DND-41 (cell line): ENCODE measurements at places on chromosomes 11 and 22.

DNA sequence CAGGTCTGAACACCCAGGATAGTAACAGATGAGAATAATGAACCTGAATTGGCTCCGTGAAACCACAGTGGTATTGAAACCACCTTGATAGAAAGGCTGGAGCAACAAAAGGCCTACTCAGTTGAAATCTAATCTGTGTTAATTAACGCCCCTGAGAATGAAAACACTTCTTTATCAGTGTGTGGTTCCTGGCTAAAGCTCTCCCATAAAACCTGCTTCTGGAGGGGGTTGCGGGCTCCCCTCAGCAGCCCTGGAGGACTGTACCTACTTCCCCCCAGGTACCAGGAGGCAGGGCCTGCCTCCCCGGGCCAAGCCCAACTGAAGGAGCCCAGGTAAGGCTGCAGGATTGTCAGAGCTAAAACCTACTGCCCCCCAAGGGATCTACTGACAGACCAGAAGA, 54.6 kb downstream of the PLEKHA7 start:
- no peak for DNase-seq

- no peak for DNase-seq
Measured at GRCh38 chr11:70268526-70268925, 2.0 kb upstream of the PPFIA1 start.

DNA sequence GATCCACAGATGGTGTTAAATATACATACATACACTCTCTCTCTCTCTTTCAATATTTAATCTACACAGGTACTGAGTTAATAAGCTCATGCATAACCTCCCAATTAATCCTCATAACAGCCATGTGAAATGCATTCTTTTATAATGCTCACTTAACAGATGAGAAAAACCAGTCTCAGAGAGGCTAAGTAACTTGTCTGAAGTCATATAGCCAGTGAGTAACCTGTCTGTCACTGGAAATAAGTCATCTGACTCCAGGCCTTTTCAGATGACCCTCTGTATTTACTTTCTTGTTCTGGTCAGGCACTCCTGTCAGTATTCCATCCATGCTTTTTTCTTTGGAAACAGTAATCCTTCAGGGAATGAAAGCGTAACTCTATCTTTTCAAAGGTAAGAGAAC, 594.0 kb upstream of the TENM4 start:
- no peak for DNase-seq

DNA sequence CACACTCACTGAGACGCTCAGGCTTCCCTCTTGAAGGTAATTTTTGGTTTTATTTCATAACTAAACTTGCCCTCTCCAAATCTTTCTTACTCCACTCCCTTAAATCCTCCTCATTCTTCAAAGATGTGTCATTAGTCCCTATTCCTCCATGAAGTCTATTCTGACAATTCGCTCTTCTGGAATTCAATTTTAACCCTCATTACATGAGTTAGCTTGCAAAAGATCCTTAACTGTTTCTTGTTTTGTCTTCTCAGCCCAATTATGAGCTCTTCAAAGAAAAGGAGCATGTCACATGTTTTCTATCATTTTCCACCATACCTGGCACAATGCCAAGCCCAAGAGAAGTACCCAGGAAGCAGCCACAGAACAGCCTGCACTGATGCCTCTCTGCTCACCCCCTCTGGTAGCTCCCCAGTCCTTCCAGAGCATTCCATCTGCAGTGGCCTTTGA, 13.0 kb downstream of the GALNT18 start:
- peak; percentile 11 for DNase-seq

DNA sequence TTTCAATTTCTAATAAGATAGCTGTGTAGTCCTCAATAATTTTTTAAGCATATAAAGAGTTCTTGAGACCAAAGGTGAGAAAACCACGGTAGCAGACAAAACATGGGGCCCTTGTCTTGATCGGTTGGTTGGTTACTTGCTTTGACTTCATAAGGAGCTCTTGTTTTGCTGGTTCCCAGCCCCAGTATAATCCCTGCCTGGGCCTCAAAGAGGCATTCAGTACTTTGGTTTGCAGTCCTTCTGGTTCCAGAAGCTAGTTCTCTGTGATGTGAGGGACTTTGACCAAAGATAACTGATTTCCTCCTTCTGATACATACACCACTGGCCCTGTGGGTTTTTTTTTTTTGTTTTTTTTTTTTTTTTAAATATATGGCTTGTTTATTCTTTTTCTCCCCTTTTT, 17.1 kb downstream of the MARK2 start:
- DNase-seq: peak; percentile 25

- no peak for DNase-seq
Measured at GRCh38 chr22:32999039-32999815, 59.0 kb downstream of the SYN3 start.

DNA sequence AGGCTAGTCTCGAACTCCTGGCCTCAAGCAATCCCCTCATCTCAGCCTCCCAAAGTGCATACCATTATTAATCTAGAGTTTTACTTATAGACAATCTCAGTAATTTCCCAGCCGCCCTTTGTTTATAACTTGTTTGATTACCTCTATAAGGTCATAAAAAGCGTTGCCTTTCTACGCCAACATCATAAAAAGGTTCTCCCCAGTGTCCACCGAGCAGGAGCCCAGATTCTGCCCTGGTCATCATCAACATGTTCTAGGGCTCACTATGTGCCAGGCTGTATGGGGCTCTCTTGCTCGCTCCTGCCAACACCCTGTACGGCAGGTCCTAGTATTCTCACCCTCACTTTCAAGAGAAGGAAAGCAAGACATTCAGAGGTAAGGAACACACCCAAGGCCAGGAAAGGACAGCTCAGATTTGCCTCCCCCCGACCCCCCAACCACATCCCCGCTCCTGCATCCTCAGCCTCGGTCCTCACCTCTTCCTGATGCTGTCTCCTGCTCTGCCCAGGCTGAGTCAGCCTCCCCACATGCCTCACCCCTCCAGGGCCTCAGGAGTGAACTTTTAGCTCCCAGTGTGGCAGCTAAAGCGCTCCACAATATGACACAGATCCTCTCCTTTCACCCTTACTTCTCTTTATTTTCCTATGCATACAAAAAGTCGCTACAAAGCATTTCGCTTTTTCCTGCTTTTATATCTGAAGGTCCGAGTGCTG, 14.3 kb downstream of the ARFGAP3 start:
- no peak for DNase-seq

DNA sequence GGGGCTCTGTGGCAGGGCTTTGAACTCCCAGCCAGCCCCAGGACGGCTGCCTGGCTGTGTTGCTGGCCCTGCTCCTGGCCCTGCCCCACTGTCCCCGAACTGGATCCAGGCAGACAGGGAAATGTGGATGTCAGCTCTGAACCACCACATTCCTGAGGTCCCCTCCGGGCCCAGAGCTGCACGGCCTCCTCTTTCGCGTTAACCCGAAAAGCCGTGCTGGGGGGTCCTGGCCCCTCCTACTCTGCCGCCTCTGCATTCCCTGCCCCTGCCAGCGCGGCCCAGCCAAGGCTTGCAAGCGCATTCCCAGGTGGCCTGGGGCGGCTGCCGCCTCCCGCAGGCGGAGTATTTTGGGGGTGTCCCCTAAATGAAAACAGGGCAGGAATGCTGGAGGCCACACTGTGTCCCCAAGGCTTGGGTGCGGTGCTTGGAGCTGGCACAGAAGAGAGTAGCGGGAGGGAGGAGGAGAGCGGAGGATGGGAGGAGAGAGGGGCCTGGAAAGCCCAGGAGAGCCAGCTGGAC, 5.4 kb downstream of the LINC01488 start:
- DNase-seq: no peak

GRCh38 chr11:102345904-102346303, 1.1 kb upstream of the BIRC2 start:
- DNase-seq: no peak

DNA sequence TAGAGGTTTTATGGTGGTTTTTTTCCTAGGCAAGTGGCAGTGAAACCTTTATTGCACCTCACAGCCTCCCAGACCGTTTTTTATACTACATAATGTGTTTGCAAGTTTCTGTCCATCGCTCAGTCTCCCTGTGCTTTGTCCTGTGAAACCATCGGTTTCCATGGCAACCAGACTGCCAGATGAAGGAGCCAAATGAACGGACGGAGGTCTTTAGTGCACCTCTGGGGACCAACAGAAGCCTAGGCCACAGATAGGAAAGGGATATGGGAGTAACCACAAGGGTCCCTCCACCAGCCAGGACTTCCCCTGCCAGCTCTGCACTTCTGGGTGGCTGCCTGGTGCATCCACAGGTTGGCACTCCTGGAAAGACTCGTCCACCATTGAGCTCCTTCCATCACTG, 165.0 kb downstream of the CHST1 start:
- DNase-seq: no peak

GRCh38 chr11:60657888-60658287, 41.5 kb upstream of the MS4A8 start:
- DNase-seq: no peak

DNA sequence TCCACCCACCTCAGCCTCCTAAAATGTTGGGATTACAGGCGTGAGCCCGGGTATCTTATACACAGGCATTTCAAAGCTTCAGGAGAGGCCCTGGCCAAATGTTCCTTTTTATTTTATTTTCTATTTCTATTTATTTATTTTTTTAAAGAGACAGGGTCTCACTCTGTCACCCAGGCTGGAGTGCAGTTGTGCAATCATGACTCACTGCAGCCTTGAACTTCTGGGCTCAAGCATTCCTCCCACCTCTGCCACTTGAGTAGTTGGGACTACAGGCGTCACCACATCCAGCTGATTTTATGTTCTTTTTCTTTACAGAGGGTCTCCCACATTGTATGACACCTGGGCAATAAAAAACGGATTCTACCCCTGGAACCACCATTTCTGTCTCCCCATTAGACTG, 71.2 kb downstream of the FBXO7 start:
- DNase-seq: no peak

DNA sequence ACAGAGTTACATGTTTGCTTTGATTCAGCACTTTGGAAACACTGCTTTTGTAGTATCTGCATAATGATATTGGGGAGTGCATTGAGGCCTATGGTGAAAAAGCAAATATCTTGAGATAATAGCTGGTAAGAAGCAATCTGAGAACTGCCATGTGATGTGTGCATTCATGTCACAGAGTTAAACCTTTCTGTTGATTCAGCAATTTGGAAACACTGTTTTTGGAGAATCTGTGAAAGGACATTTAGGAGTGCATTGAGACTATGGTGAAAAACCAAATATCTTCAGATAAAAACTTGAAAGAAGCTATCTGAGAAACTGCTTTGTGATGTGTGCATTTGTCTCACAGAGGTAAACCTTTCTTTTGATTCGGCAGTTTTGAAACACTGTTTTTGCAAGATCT, 346.8 kb downstream of the OR4C45 start:
- DNase-seq: no peak

DNA sequence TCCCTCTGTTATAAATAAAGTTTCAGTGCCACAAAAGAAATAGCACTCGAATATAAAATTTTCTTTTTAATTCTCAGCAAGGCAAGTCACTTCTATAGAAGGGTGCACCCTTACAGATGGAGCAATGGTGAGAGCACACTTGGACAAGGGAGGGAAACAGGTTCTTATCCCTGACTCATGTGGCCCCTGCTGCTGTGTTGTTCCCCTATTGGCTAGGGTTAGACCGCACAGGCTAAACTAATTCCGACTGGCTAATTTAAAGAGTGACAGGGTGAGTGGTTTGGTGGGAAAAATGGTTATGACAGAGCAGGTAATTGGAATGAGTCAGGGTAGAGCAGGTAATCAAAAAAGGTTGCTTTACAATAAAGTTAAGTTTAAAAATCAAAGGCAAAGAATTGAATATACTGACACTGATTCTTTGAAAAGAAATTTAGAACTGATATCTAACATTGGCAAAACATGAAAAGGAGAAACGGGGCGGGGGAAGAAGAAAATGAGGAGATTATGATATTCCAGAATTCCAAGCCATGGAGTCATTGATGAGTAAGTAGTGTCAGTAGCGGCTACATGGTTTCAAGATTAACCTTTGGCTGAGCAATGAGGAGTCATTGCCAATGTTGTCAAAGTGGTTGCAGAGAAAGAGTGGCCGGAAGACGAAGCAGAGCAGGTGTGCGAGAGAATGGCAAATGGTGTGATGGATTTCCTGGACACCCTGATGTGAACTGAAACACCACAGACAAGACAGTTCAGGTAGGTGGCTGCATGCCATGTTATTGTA, 48.4 kb upstream of the MRGPRX1 start:
- DNase-seq: no peak

GRCh38 chr11:64654958-64655541, 64.0 kb downstream of the SLC22A12 start:
- no peak for DNase-seq

GRCh38 chr11:2580061-2580421, 119.8 kb downstream of the KCNQ1OT1 start:
- DNase-seq: no peak

GRCh38 chr11:11148596-11148995, 204.5 kb downstream of the CSNK2A3 start:
- no peak for DNase-seq

GRCh38 chr22:30561402-30562189, 12.9 kb downstream of the GAL3ST1 start:
- no peak for DNase-seq

DNA sequence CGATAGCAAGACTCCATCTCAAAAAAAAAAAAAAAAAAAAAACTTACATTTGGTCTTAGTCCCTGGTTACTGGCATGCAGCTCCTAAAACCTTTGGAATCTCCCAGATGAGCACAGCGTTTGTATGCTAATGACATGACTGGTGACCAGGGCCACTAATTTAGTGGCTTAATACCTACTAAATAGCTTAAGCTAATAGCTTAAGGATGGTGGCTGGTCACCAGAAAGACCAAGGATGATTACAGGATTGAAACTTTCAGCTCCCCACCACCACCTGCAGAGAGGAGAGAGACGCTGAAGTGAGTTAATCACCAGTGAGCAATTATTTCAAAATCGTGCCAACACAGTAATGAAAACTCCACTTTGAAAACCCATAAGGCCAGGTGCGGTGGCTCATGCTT, 37.1 kb downstream of the DENND5A start:
- DNase-seq: no peak

- no peak for DNase-seq
Measured at GRCh38 chr22:43726322-43726721, 85.8 kb downstream of the EFCAB6 start.

GRCh38 chr11:95790933-95791708, 823 bp downstream of the CEP57 start:
- peak; percentile 68 for DNase-seq

DNA sequence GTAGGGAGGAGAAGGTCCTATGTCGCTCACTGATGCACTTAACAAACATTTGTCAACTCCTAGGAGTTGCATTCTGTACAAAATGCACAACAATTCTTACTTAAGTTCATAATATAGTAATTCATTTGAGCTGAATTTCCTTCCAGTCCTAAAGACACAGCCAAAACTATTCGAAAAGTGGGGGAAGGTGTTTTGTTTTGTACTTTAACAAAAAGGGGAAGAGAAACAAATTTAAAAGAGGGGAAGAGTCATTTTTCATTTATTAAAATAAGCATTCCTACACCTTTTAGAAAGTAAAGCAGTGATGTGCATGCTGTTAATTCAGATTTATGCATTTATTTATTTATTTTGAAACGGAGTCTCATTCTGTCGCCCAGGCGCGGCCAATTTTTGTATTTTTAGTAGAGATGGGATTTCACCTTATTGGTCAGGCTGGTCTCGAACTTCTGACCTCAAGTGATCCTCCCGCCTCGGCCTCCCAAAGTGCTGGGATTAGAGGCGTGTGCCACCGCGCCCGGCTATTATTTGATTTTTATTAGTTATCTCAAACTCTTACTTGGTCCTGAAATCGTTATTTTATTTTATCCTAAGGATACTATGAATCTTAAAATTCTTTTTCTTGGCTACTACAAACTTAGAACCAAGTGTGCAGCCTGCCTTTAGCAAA, 1.1 kb upstream of the FANCF start:
- no peak for DNase-seq

GRCh38 chr11:116415095-116415494, 357.7 kb downstream of the BUD13 start:
- DNase-seq: no peak
